ENCODE measurements at places on chromosomes 4 and X.

DNA sequence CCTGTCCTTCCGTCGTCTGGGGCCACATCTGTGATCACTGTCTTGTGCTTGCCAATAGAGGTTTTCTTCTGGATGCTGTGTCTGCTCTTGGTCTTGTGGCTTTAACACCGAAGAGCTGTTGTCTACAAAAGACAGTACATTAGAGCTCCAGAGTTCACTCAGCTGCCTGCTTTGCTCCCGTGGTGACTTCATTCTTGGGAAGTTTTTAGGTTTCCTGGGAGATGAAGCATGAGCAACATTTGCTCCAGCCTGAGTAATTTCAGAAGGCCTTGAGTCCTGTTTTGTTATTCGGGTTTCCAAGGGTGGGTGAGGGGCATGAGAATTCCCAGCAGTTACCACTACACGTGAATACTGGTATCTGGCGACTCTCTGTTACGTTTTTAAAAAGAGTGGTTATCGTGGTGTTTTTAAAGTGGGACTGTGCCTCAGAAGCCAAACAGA lies 189.2 kb downstream of the SHROOM3 start:
- DNase-seq = no peak

GRCh38 chrX:141175786-141176185 lies 1.1 kb downstream of the LDOC1 start:
- no peak for DNase-seq

- DNase-seq = no peak
Measured at GRCh38 chr4:168796362-168797106, 213.5 kb downstream of the CBR4 start.

- no peak for DNase-seq
Measured at GRCh38 chr4:123093236-123093635, 170.8 kb upstream of the NUDT6 start.

DNA sequence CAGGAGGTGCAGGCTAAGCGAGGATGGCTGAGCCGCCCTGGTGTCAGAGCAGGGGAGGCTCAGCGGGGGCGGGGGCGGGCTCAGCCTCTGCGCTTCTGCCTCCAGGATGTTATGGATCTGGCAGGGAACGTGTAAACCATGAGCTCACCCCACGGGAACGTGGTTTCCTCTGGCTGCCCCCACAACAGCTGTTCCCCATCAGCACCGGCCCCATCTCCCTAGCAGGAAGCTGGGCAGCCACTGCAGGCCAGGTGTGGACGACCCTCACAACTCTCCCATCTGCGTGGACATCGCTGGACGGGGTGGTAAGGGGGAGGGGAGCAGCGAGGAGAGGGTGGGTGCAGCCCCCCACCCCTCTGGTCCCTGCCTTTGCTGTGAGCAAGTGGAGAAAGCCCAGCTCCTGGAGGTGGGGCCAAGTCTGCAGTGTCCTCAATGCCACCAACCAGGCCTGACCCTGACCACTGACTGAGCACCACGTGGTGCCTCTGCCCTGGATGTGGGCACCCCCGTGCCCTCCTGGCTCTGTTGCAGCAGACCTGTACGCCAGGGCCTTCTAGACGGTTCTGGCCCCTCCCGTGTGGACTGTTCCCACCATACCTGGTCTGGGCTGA lies 28.1 kb upstream of the SPON2 start:
- no peak for DNase-seq

GRCh38 chr4:183798301-183799253 lies 106.5 kb upstream of the STOX2 start:
- no peak for DNase-seq
